Type B pancreatic cell (in vitro differentiated cells): ENCODE measurements at places on chromosomes 5 and 9. TPM values are rescaled to one million over a fixed set of nuclear protein-coding genes. Genes with fewer than 3 reads are reported as not detected.

DNA sequence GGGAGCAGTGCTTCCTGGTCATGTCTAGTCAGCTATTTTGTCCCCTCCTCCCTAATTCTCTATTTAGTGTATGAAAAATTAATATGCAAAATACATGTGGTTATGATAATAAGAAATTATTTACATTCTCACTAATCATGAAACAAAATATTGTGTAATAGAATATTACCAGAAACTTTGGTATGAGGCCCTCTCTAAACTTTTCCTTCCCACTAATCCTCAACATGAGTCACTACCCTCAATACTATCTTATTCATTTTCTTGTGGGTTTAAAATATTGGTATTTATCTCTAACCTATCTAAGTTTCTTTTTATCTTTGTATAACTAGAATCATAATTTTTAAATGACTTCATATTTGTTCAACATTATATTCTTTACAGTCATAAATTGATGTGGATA lies 545.9 kb upstream of the PTPRD start:
- H3K36me3 ChIP-seq: no peaks in the 10 kb centered on the region
- no peak overlapping the region for H3K4me3 ChIP-seq
- H3K27ac ChIP-seq: no peak overlapping the region

- peak overlapping the region; percentile 94 for H3K27ac ChIP-seq
- H3K4me1 ChIP-seq: peaks cover 69% of the 10 kb centered on the region
- no peaks in the 10 kb centered on the region for H3K27me3 ChIP-seq
- H3K4me3 ChIP-seq: peak overlapping the region; percentile 75
- H3K36me3 ChIP-seq: peaks cover under 1% of the 10 kb centered on the region
- DNase-seq: no peak
Observed at GRCh38 chr9:127970401-127971313, 10.1 kb downstream of the EEIG1 start.

- no peak overlapping the region for H3K4me3 ChIP-seq
- H3K4me1 ChIP-seq: no peaks in the 10 kb centered on the region
- DNase-seq: no peak
- H3K36me3 ChIP-seq: peaks cover 13% of the 10 kb centered on the region
- no peak overlapping the region for H3K27ac ChIP-seq
Observed at GRCh38 chr5:37701868-37702267, 138.0 kb downstream of the GDNF start.

GRCh38 chr5:53667621-53668020 lies 107.2 kb downstream of the NDUFS4 start:
- no peak overlapping the region for H3K4me3 ChIP-seq
- peaks cover 30% of the 10 kb centered on the region for H3K36me3 ChIP-seq
- no peak overlapping the region for H3K27ac ChIP-seq
- DNase-seq: no peak
- H3K4me1 ChIP-seq: no peaks in the 10 kb centered on the region

GRCh38 chr9:77843076-77843870 lies 188.3 kb downstream of the GNAQ start:
- H3K4me1 ChIP-seq: peaks cover 54% of the 10 kb centered on the region
- H3K4me3 ChIP-seq: no peak overlapping the region
- no peaks in the 10 kb centered on the region for H3K27me3 ChIP-seq
- peak overlapping the region; percentile 44 for H3K27ac ChIP-seq
- DNase-seq: no peak

GRCh38 chr9:87766697-87767096 lies 40.8 kb downstream of the CTSL start:
- H3K36me3 ChIP-seq: no peaks in the 10 kb centered on the region
- peak overlapping the region; percentile 95 for H3K27ac ChIP-seq
- DNase-seq: no peak
- peaks cover 10% of the 10 kb centered on the region for H3K4me1 ChIP-seq

GRCh38 chr5:136020383-136021015 lies 8.3 kb upstream of the TGFBI start:
- peak overlapping the region; percentile 50 for H3K4me3 ChIP-seq
- H3K4me1 ChIP-seq: peaks cover 46% of the 10 kb centered on the region
- DNase-seq: no peak
- H3K27ac ChIP-seq: peak overlapping the region; percentile 68

GRCh38 chr5:8956659-8957058 lies 589.2 kb downstream of the SEMA5A start:
- H3K27ac ChIP-seq: no peak overlapping the region
- no peak overlapping the region for H3K4me3 ChIP-seq
- DNase-seq: no peak
- H3K4me1 ChIP-seq: peaks cover 5% of the 10 kb centered on the region
- peaks cover 10% of the 10 kb centered on the region for H3K27me3 ChIP-seq

GRCh38 chr9:34545497-34545896 lies 22.7 kb upstream of the ENHO start:
- H3K4me3 ChIP-seq: no peak overlapping the region
- DNase-seq: peak; percentile 55
- no peak overlapping the region for H3K27ac ChIP-seq

DNA sequence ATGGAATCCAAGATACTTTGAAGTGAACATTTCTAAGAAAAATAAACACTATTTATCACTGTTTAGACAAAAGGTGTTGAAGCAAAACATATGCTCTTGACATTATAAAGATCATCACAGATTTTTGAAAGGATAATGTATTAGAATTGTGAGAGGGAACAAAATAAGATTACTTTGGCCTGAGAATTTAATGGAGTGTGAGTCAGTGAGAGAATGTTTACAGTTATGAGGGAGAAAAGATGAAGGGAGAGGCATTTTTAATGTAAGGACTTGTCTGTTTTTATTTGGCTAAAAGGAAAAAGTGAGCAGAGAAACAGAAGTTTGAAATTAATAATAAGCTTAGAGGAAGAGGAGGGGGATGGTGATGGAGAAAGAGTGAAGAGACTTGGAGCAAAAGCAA lies 1010.1 kb downstream of the EFNA5 start:
- H3K27ac ChIP-seq: no peak overlapping the region
- H3K4me1 ChIP-seq: peaks cover 6% of the 10 kb centered on the region
- H3K36me3 ChIP-seq: no peaks in the 10 kb centered on the region
- H3K27me3 ChIP-seq: no peaks in the 10 kb centered on the region
- no peak overlapping the region for H3K4me3 ChIP-seq

- DNase-seq: peak; percentile 43
- no peak overlapping the region for H3K4me3 ChIP-seq
- H3K27me3 ChIP-seq: peaks cover 15% of the 10 kb centered on the region
- no peak overlapping the region for H3K27ac ChIP-seq
Observed at GRCh38 chr5:2895876-2896275, 144.4 kb upstream of the IRX2 start.

DNA sequence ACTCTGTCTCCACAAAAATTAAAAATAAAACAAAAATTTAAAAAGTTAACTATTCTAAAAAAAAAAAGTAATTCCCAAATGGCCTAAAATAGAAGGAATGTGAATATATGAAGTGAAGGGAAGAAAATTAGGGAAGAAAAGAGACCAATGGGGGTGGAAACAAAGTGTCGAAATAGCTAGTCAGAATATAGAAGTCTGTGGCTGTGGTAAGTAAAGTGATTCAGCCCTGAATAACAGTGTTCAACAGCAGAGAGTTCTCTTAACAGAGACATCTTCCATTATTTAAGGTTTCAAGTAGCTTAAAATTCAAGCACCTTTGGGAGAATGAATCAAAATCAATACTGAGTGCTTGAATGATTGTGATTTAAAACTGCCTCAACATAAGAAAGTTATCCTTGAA lies 51.7 kb downstream of the LPAR1 start:
- no peaks in the 10 kb centered on the region for H3K36me3 ChIP-seq
- no peak overlapping the region for H3K4me3 ChIP-seq
- DNase-seq: no peak
- no peaks in the 10 kb centered on the region for H3K27me3 ChIP-seq

Gene NHP2
- 136 and 161 TPM in 2 replicates for total RNA-seq

Gene EGFLAM
- 0.43 and 4.8 TPM in 2 replicates for total RNA-seq

Gene LCN12
- 7.9 and 8.3 TPM in 2 replicates for total RNA-seq

Gene ZSWIM6
- 22.4 and 24.6 TPM in 2 replicates for total RNA-seq

Gene OLFML2A
- 6.3 and 10.8 TPM in 2 replicates for total RNA-seq

Gene C8G
- 2.8 and 4.1 TPM in 2 replicates for total RNA-seq

Gene SSNA1
- total RNA-seq: 64.9 and 74.8 TPM in 2 replicates

Gene MYMK
- total RNA-seq: not detected in 2 replicates

Gene FBXW11
- 50.2 and 52.5 TPM in 2 replicates for total RNA-seq

Gene NR5A1
- total RNA-seq: 0.12 and 0.26 TPM in 2 replicates

Gene MLANA
- total RNA-seq: 12.1 TPM in 1 of 2 replicates, not detected in the other

Gene GMCL2
- not detected in 2 replicates for total RNA-seq

Gene FIBCD1
- total RNA-seq: 0.53 and 0.76 TPM in 2 replicates

Gene MARVELD2
- total RNA-seq: 26.1 and 62.5 TPM in 2 replicates
